Kidney capillary endothelial cell (primary cell): ENCODE measurements at places on chromosomes 16 and 17.

DNA sequence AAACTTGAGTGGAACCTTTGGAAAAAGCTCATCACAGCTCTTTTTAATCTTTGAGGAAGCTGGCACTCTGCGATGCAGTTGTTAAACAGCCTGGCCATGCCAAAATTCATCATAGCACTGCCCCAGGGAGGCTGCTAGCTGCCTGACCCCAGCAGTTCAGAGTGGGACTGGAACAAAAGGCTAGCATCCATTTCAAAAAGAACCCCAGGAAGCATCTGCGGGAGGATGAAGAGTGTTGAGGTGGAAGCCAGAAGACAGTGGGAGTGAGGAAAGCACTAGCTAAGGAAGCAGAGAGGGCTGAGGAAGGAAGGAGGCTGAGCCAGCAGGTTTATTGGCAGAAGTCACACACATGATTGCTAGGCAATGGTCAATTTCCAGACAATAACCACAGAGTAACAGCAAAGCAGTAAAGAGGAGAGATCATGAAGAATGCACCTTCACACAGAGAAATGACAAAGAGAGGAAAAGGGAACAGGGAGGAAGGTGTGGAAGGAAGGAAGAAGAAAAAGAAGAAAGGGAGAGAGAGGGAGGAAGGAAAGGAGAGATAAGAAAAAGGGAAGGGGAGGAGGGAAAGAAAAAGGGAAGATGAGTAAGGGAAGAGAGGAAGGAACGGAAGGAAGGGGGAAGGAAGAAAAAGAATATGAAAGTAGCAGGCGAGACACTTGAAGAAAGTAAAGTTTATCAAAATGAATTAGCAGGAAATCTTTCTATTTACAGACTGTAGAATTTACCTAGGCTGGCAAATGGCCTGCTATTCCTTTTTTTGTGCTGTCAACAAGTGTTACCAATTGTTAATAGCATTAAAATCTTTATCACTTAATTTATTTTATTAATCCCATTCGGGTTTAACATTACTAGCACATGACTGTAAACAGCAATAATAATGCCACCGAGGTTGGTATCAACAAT lies 270.0 kb upstream of the PSMD7 start:
- no peak for DNase-seq

GRCh38 chr16:88975511-88976061 lies 1.4 kb downstream of the CBFA2T3 start:
- DNase-seq, result no peak

GRCh38 chr16:25228372-25228771 lies 11.6 kb downstream of the AQP8 start:
- no peak for DNase-seq

- DNase-seq, result no peak
Measured at GRCh38 chr17:18928628-18929125, 23.3 kb upstream of the SLC5A10 start.

GRCh38 chr16:50702725-50703124 lies 9.3 kb downstream of the NOD2 start:
- DNase-seq, result no peak

DNA sequence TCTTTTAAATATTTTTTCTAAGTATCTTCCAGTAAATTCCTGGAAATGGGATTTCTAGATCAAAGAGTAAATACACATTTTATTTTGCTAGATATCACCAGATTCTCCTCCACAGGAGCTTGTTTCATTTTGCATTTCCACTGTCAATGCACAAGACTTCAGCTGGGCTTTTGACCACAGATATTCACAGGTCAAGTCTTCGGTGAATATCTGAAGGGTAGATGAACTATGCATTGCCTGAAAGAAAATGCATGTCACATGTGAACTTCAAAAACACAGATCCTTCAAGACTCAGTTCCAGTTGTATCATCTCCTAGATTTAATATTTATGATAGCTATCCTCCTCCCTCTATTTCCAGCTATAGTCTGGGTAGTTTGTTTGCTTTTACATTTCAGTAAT lies 963.6 kb upstream of the GOT2 start:
- no peak for DNase-seq

- DNase-seq, result no peak
Measured at GRCh38 chr16:23432176-23433128, 20.5 kb downstream of the COG7 start.

DNA sequence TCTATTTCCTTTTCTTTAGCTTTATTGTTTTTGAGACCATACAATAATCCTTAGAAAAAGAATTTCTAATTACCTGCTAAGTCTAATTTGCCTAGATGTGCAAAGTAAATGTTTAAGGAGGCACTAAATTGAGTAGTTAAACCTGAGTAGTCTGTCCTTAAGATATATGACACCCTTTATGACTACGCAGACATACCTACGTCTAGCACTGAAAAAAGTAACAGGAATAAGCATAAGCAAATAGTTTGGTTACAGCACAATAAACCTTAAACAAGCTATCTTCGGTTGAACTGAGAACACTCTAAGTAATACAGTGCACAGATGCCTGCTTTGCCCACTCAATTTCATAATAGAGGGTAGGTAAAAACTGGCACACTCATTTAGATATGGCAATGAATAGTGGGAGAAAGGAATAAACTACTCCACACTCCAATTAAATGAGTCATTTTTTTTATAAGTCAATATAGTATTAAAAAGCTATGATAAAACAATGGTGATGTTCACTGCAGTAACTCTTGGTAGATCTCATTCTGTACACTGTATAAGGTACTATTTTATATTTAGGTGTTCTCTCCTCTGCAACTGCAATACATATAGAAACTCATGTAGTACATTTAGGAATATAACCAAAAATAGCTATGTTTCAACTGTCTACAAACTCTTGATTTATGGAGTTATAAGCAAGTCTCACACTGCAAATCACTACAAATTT lies 19.7 kb upstream of the INTS2 start:
- DNase-seq, result no peak

- no peak for DNase-seq
Measured at GRCh38 chr16:12268606-12269005, 292.1 kb downstream of the SNX29 start.

- no peak for DNase-seq
Measured at GRCh38 chr16:6038941-6039645, 941.5 kb upstream of the EEF2KMT start.
